ENCODE measurements at places on chromosomes 2 and 18.

- no peak for DNase-seq
Measured at GRCh38 chr2:113910110-113910717, 20.3 kb downstream of the ACTR3 start.

DNA sequence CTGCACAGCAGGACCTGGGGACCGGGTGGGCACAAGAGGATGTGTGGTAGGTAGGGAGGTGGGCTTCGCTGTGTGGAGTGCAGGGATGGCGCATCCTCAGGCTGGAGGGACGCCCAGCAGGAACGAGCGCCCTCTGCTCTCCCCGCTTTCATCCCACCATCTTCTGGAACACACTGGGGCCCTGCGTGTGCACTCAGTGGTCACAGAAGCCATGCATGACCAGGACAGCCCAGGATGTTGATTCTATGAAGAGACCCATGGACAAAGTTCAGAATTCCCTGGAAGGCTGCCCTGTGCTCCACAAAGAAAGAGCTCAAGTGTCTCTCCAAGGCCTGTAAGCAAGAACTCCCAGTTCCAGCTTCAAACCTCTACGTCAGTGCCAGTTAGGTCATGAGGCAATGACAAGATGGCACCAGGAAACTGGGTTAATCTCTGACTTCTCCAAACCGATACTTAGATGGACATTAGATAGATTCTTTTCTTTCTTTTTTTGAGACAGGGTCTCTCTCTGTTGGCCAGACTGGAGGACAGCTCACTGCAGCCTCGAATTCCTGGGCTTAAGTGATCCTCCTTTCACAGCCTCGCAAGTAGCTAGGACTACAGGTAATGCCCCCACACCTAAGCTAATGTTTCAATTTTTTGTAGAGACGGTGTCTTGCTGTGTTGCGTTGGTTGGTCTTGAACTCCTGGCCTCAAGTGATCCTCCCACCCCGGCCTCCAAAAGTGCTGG, 3.4 kb downstream of the SLC66A2 start:
- DNase-seq, result no peak

- no peak for DNase-seq
Measured at GRCh38 chr2:34291076-34291475, 692.0 kb upstream of the FAM98A start.

DNA sequence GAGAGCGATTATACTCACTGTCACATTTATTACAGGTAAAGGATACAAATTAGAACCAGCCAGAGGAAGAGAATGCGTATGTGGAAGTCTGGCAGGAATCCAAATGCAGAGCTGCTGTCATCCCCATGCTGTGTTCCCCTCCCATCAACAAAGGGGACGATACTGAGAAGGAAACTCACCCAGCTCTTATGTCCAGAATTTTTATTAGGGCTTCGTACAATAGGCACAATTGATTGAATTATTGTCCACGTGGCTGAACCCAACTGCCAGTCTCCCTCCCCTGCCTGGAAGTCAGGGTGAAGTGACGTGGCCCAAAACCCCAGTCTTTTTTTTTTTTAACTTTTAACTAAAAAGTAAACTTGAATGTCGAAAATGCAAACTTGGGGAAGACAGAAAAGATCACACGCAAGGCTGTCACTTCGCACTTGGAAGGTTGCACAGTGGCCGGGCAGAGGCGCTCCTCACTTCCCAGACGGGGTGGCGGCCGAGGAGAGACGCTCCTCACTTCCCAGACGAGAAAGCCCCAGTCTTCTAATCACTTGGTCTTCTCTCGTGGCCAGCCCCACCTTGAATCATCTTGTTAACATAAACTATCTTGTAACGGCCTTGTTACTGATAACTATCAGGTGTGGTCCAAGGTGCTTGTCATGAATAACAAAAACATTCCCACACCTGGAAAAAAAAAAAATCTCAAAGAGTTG, 40.0 kb upstream of the ITSN2 start:
- peak; percentile 82 for DNase-seq

DNA sequence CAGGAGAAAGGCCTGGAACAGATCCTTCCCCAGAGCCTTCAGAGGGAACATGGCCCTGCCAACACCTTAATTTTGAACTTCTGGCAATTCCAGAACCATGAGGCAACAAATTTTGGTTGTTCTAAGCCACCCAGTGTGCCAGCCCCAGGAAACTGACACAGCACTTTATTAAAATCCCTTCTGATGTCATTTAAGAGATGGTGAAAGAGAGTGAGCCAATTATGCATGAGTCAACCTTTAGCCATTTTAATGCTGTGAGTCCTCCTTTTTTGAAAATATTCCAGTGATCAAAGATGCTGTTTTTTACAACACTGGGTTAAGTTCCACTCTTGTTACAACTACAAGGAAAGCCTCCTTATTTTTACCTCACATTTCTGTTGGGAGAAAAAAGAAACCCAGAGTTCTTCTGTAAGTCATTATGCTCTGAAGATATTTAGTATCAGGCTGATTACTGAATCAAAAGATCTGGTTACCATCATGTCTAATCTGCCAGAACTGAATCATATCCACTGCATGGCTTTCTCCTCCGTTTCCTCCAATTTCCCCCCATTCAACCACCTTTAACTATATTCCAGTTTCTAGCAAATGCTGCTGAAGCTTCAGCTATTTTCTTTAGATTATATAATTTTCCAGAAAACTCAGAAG, 235.4 kb downstream of the TXNL1 start:
- DNase-seq, result no peak

Measured in NCI-H2227 treated with DMSO at 0.1 percent for 48 hours (cell line).